Vagina (tissue), 2 donors: ENCODE measurements at places on chromosomes 4 and X. TPM values are rescaled to one million over a fixed set of nuclear protein-coding genes. Genes with fewer than 3 reads are reported as not detected.
A peak's percentile ranks its signal among the peaks of the same experiment; 100 is the strongest.

- H3K36me3 ChIP-seq: no peaks in the 10 kb centered on the region
- H3K27ac ChIP-seq: no peak overlapping the region
- no peaks in the 10 kb centered on the region for H3K4me1 ChIP-seq
- no peaks in the 10 kb centered on the region for H3K27me3 ChIP-seq
These were observed 213.9 kb downstream of the DHX15 start for GRCh38 chr4:24370421-24370820.

- H3K4me1 ChIP-seq: no peaks in the 10 kb centered on the region
- no peak for DNase-seq
- H3K4me3 ChIP-seq: no peak overlapping the region
- H3K27ac ChIP-seq: no peak overlapping the region
- no peaks in the 10 kb centered on the region for H3K27me3 ChIP-seq
These were observed 4.8 kb downstream of the SOWAHD start for GRCh38 chrX:119763181-119763580.

The S100G gene
- not detected for total RNA-seq

The SLC6A8 gene
- 29.2 TPM for total RNA-seq

The ODAPH gene
- total RNA-seq: not detected

GRCh38 chr4:108351791-108352190, 183.1 kb upstream of the LEF1 start:
- no peak overlapping the region for H3K27ac ChIP-seq
- H3K36me3 ChIP-seq: no peaks in the 10 kb centered on the region
- H3K4me1 ChIP-seq: no peaks in the 10 kb centered on the region
- H3K4me3 ChIP-seq: no peak overlapping the region

DNA sequence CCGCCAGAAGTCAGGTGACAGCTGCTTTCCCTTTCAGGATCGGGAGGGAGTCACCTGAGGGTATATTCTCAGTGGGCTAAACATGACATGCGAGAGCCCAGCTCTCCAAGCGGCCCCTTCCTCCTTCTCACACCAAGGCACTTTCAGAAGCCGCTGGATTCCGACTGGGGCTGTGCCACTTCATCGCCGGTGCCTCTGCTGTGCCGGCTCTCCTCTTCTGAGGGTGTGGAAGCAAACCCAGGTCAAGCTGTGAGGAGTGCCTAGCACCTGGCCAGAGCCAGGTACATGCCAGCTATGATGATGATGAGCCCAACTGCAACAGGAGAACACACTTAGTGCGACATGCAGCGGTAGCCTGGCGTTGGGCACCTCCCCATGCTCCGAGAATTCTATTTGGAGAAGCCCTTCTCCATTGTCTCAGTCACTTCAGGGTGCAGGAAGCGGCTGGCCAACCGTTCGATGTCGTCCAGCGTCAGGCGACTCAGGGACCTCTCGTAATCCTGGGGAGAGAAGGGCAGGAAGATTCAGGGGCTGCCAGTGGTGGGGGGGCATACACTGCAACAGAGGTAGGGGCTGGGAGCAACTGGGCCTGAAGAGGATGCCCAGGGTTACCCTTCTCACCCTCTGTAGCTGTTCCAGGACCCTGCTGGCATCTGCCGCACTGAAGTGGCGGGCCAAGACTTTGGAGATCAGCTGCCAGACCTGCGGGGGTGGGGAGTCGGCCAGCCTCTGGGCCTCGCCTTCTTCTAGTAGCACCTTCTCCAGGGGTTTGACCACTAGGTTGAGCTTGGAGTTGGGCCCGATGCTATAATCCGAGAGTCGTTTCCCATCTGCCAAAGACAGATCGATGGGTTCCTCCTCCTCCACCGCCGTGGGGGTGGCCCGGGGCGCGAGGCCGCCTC, 1.0 kb downstream of the UBL4A start:
- peaks cover 4% of the 10 kb centered on the region for H3K36me3 ChIP-seq
- no peaks in the 10 kb centered on the region for H3K27me3 ChIP-seq
- DNase-seq: no peak

GRCh38 chr4:101967697-101968346, 177.3 kb downstream of the BANK1 start:
- H3K27ac ChIP-seq: no peak overlapping the region
- DNase-seq: no peak
- no peaks in the 10 kb centered on the region for H3K27me3 ChIP-seq

- no peak for DNase-seq
- H3K4me3 ChIP-seq: no peak overlapping the region
- no peaks in the 10 kb centered on the region for H3K27me3 ChIP-seq
- no peaks in the 10 kb centered on the region for H3K36me3 ChIP-seq
- no peaks in the 10 kb centered on the region for H3K4me1 ChIP-seq
These were observed 88.6 kb downstream of the MAML3 start for GRCh38 chr4:140065393-140065792.

DNA sequence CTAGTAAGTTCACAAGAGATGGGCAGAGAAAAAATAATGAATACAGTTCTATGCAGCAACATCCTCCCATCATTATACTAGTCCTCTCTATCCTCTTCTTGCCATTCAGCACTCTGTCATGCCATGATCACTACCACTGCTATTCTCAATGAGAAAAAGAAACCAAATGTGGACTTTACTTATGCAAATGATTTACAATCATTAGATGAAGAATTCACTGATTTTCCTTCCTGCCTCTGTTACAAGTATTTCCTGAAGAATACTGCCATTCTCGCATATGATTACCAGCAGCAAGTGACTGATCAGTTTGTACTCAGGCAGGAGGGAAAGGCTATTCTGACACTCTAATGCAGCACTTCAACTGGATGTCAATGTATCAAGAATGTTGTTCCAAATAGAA, 50.3 kb downstream of the WDFY3 start:
- H3K4me1 ChIP-seq: peaks cover 65% of the 10 kb centered on the region
- no peaks in the 10 kb centered on the region for H3K36me3 ChIP-seq
- DNase-seq: no peak
- H3K27ac ChIP-seq: no peak overlapping the region
- H3K27me3 ChIP-seq: no peaks in the 10 kb centered on the region

- no peaks in the 10 kb centered on the region for H3K36me3 ChIP-seq
- H3K27ac ChIP-seq: no peak overlapping the region
- H3K4me1 ChIP-seq: no peaks in the 10 kb centered on the region
- H3K4me3 ChIP-seq: no peak overlapping the region
- DNase-seq: no peak
- no peaks in the 10 kb centered on the region for H3K27me3 ChIP-seq
These were observed 31.1 kb downstream of the PGRMC2 start for GRCh38 chr4:128256539-128256938.

The CITED1 gene
- total RNA-seq: 2.7 TPM

DNA sequence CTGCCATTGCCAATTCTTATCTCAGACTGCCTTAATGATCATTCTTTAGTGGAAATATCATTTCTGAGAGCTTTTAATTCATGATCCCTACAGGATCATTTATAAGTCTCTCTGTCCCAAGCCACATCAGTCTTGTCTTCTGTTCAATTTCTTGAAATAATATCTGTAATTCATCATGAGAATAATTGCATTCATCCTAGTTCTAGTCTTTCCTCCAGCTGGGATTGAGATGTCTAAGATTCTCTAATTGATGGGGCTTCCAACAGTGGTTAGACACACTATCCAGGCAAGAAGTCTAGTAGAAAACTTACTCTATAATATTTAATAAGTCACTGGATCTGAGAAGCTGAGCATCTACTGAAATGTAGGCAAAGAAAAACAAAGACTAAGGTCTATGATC, 854.7 kb upstream of the ADGRL3 start:
- H3K4me3 ChIP-seq: no peak overlapping the region
- DNase-seq: no peak
- no peaks in the 10 kb centered on the region for H3K4me1 ChIP-seq

The SRPX gene
- total RNA-seq: 118 TPM

- no peak overlapping the region for H3K27ac ChIP-seq
- no peaks in the 10 kb centered on the region for H3K36me3 ChIP-seq
- no peaks in the 10 kb centered on the region for H3K27me3 ChIP-seq
- no peaks in the 10 kb centered on the region for H3K4me1 ChIP-seq
- no peak overlapping the region for H3K4me3 ChIP-seq
These were observed 34.0 kb upstream of the UCP1 start for GRCh38 chr4:140602714-140603113.

GRCh38 chr4:86963697-86964096, 28.9 kb downstream of the AFF1 start:
- DNase-seq: no peak
- H3K27ac ChIP-seq: no peak overlapping the region
- H3K27me3 ChIP-seq: no peaks in the 10 kb centered on the region
- no peak overlapping the region for H3K4me3 ChIP-seq
- H3K36me3 ChIP-seq: no peaks in the 10 kb centered on the region

GRCh38 chr4:140363558-140363957, 9.9 kb upstream of the SCOC start:
- H3K36me3 ChIP-seq: no peaks in the 10 kb centered on the region
- no peak overlapping the region for H3K27ac ChIP-seq
- H3K4me3 ChIP-seq: no peak overlapping the region
- no peaks in the 10 kb centered on the region for H3K4me1 ChIP-seq
- DNase-seq: no peak
- no peaks in the 10 kb centered on the region for H3K27me3 ChIP-seq

DNA sequence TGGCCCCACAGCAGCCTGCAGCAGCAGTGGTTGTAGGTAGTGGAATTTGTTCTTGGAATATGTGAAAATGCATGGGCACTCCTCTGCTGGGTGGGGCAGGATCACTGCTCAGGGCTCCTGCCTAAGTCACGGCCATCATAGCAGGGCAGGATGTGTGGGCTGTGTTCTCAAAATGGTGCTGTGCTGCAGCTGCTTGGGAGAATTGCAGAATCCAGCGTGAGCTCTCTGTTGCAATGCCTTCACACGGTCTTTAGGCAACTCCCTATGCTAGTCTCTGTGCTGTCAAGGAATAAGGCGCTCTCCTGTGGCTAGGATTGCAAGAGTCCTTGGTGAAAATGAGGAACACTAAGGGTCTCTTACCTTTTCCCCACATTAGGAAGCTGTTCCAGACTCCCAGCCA, 42.9 kb downstream of the F8 start:
- H3K4me1 ChIP-seq: no peaks in the 10 kb centered on the region
- H3K4me3 ChIP-seq: no peak overlapping the region
- no peaks in the 10 kb centered on the region for H3K27me3 ChIP-seq
- no peak overlapping the region for H3K27ac ChIP-seq

The PRKG2 gene
- 0.49 TPM for total RNA-seq

The POU3F4 gene
- not detected for total RNA-seq

- peak; percentile 32 for DNase-seq
- H3K36me3 ChIP-seq: no peaks in the 10 kb centered on the region
- H3K27me3 ChIP-seq: no peaks in the 10 kb centered on the region
- no peak overlapping the region for H3K27ac ChIP-seq
- H3K4me1 ChIP-seq: no peaks in the 10 kb centered on the region
- no peak overlapping the region for H3K4me3 ChIP-seq
These were observed 43.3 kb downstream of the HOPX start for GRCh38 chr4:56637791-56638190.

The CTAG1A gene
- not detected for total RNA-seq

DNA sequence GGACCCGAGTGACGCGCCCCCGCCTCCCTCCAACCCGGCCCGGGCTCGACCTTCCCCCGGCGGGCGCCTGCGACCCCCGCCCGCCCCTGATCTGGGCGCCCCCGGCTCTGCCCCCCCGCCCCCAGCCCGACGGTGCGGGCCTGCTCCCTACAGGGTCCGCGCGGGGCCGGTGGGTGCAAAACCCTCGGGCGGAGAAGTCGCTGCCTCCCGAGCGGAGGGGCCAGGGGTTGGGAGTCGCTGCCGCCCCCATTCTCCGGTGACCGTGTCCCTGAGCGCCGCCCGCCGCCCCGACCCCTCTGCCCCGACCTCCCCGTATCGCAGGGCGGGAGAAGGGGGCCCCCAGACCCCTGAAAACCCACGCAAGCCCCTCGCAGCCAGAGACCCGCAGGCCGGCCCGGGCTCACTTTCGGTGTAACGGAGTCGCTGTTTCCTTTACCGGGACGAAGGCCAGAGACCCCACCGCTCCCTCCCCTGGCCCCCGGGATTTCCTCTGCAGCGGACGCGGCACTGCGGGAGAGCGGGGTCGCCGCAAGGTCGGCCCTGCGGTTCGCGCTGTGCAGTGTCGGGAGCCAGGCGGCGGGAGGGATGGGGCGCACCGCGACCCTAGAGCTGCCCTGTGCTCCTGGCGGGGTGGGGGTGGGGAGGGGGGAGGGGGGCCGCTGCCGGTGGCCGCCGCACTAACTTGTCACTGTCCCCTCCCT, 729 bp upstream of the CPLX1 start:
- peaks cover 25% of the 10 kb centered on the region for H3K27me3 ChIP-seq
- H3K27ac ChIP-seq: no peak overlapping the region
- H3K4me1 ChIP-seq: peaks cover 13% of the 10 kb centered on the region
- peak overlapping the region; percentile 10 for H3K4me3 ChIP-seq
- H3K36me3 ChIP-seq: no peaks in the 10 kb centered on the region

DNA sequence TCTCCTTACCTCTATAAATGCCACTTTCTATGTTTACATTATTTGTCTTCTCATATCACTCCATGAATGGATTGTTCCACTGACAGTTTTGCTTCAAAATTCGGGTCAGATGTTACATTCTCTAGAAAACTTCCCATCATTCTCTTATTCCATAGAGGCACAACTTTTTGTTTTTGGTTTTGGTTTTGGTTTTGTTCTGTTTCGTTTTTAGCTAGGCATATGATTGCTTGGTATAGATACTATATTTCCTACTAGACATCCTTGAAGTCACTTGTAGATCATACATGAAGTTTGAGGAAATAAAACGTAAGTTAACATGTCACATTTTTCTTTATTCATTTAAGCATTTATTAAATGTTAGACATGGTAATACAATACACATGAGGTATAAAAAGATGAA, 961.0 kb downstream of the PCDH18 start:
- no peaks in the 10 kb centered on the region for H3K4me1 ChIP-seq
- DNase-seq: no peak
- no peaks in the 10 kb centered on the region for H3K36me3 ChIP-seq

- no peaks in the 10 kb centered on the region for H3K4me1 ChIP-seq
- H3K36me3 ChIP-seq: no peaks in the 10 kb centered on the region
- H3K4me3 ChIP-seq: no peak overlapping the region
These were observed 175.2 kb downstream of the IL13RA2 start for GRCh38 chrX:114842181-114842580.

DNA sequence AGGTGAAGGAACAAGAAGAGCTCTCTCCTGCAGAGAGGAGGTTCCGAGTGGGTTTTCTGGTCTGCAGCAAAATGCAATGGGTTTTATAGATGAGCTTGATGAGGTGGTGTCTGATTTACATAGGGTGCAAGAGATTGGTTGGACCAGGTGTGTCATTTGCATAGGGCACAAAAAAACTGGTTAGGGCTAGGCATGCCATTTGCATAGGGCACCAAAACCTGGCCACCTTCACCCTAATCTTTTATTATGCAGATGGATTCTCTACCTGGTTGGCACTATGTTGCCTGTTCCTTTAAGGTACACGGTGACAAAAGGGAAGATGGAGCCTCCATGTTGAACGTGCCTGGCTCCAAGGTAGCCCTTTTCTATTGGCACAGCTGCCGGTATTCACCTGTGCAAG, 94.5 kb upstream of the PRKX start:
- H3K36me3 ChIP-seq: no peaks in the 10 kb centered on the region
- no peak overlapping the region for H3K4me3 ChIP-seq
- H3K27ac ChIP-seq: no peak overlapping the region
- no peak for DNase-seq
- no peaks in the 10 kb centered on the region for H3K27me3 ChIP-seq

DNA sequence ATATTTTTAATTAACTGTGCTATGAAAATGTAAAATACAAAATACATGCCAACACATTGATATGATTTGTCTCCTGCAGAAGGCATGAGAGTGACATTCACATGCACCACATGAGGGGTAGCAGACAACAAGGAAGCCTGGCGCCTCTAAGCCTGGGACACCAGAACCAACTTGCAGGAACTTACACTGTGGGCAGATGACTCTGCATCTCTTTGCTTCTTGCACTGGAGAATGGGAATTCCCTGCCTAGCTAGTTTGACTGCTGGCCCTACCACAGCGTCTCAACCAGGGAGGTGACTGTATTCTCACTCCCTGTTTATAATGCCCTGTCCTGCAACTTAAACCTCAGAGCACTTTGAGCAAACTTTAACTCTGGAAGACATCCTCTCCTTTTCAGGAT, 40.5 kb downstream of the PAGE2 start:
- H3K4me1 ChIP-seq: no peaks in the 10 kb centered on the region
- DNase-seq: no peak
- H3K27me3 ChIP-seq: no peaks in the 10 kb centered on the region
- no peaks in the 10 kb centered on the region for H3K36me3 ChIP-seq
